HT-29 (cell line): ENCODE measurements at places on chromosomes 7 and 10.

DNA sequence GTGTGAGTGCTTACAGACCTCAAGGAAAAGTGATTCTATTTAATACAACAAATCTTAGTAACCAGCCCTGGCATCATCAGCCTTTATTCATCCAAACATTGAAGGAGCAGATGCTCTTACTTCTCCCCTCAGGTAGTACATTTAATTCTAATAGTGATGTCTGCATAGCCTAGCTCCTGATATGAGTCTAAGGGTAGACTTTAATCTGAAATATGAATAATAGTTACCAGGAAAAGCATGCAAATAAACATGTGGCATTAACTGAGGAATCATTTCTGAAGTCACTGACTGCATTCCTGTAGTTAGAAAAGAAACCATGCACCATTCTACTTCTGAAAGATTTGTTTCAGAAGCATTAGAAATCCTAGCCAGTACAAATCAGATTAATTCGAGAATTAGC, 25.7 kb upstream of the LMBR1 start:
- no peak for DNase-seq

DNA sequence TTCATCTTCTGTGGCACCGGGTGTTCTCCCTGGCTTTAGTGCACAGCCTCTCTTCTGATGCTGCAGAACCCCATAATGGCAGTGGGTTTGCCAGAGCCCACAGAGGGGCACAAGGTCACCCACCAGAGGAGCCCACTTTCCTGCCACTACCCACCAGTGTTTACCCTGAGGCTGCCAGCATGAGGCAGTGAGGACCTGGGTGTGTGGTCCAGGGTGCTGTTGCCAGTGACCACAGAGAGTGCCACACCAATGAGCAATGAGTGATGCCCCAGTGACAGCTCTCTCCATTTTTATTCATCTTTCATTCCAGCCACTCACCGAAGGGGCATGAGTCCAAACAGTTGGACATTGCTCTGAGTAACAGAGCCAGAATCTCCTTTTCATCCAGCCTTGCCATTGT, 34.8 kb downstream of the MTURN start:
- no peak for DNase-seq

DNA sequence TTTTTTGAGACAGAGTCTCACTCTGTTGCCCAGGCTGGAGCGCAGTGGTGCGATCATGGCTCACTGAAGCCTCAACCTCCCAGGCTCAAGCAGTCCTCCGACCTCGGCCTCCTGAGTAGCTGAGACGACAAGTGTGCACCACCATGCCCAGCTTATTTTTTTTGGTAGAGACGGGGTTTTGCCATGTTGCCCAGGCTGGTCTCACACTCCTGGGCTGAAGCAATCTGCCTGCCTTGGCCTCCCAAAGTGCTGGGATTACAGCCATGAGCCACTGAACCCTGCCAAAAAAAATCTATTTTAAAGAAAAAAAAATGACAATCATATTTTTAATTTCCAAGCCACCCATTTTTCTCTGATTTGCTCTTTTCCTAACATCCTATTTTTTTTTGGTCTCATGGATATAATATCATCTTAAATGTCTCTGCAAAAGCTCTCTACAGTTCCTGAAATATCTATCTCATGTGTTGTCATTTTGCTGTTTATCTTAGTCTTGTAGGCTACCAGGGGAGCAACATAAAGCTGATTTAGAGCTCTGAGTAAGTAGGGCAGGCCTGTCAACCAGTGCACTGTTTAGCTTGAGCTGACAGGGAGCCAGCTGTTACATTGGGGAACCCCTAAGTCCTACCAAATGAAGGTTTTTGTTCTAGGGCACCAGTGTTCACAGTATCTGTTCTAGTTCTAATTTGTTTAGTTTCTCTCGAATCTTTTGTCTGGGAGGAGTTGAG, 29.9 kb upstream of the HBP1 start:
- no peak for DNase-seq

DNA sequence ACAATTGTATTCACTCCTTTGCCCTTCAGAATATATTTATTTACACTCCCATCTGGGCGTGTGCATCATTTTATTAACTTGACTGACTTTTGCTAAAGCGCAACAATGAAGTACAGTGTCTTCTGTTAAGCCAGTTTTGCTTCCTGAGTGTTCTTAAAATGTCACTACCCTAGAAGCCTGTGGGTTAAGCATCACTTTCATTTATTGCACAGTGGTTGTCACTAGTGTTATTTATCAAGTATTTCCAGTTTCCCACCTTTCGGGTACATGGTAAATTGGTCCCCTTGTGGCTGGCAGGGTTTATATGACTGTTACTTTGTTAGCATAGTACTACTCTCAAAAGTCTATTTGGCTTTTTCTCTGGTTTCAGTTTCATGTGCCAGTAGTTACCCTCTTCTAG, 3.3 kb downstream of the HILPDA start:
- DNase-seq = peak; percentile 31

- DNase-seq = no peak
Measured at GRCh38 chr7:20558963-20559716, 56.3 kb upstream of the ABCB5 start.

GRCh38 chr10:114044247-114045135, 825 bp downstream of the ADRB1 start:
- no peak for DNase-seq
